ENCODE measurements at places on chromosomes 4 and X. TPM values are rescaled to one million over a fixed set of nuclear protein-coding genes. Genes with fewer than 3 reads are reported as not detected.

CXorf38 gene
- 4.8 TPM for total RNA-seq

KIT gene
- total RNA-seq = 1.6 TPM

LRP2BP gene
- total RNA-seq = 2.6 TPM

CDX4 gene
- not detected for total RNA-seq

TEX13C gene
- total RNA-seq = not detected

PROM1 gene
- 2.1 TPM for total RNA-seq

SAGE1 gene
- total RNA-seq = not detected

CTAG1A gene
- total RNA-seq = not detected

CLDN34 gene
- total RNA-seq = not detected

FAM9A gene
- not detected for total RNA-seq

AWAT2 gene
- not detected for total RNA-seq

CPLX1 gene
- 4.3 TPM for total RNA-seq

XKRX gene
- not detected for total RNA-seq

ENAM gene
- 3.8 TPM for total RNA-seq

NUDT10 gene
- 0.13 TPM for total RNA-seq

- no peak for DNase-seq
Observed at GRCh38 chrX:1153940-1154339, 58.5 kb downstream of the CRLF2 start.

GRCh38 chr4:31918891-31919290 is 1198.7 kb downstream of the PCDH7 start:
- no peak for DNase-seq

- no peak for DNase-seq
Observed at GRCh38 chrX:45267007-45267406, 66.3 kb upstream of the DIPK2B start.

GRCh38 chrX:119757979-119758730 is at the start of gene SOWAHD:
SOWAHD (plus strand) TSS chrX:119758588; CDS start chrX:119758668, 80 bp downstream.
- peak; percentile 63 for DNase-seq

- no peak for DNase-seq
Observed at GRCh38 chr4:173464481-173464880, 65.5 kb downstream of the HAND2 start.

DNA sequence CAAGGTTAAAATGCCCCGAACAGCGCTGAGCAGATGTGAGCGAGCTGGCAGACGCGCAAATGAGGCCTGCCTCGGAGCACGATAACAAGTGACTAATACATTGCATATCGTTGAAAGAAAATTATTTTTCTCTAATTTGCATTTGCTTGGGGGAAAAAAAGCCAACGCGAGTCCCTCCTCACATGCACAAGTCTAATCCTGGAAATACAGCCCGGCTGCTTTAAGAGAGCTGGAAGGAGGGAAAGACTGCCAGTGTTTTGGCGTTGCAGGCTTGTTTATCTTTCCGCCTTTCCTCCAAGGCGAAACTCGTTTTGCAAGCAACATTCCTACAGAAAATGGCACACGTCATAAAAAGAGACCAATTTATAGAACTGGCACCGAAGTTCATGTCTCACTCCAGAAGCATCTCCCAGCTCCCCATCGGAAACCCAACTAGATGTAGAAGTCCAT is 12.6 kb downstream of the BCOR start:
- DNase-seq = no peak

DNA sequence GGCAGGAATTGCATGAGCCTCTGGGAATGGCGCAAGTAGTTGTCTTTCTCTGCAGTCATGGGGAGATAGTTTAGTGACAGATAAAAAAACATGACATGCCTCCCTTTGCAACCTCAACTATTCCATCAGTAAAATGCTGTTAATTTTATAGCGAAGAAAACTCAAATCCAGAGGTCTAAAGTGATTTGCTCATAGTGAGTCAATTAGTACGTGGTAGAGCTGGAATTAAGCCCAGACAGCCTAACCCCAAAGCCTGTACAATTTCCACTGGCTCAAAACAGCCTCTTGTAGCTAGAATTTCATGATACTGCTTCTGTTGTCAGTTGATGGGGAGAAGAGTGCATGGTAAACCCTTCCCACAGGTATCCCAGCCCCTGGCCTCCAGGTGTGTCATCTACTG is 81.3 kb upstream of the TRPC5 start:
- no peak for DNase-seq

GRCh38 chr4:38034986-38035882 is 75.0 kb downstream of the PTTG2 start:
- no peak for DNase-seq

DNA sequence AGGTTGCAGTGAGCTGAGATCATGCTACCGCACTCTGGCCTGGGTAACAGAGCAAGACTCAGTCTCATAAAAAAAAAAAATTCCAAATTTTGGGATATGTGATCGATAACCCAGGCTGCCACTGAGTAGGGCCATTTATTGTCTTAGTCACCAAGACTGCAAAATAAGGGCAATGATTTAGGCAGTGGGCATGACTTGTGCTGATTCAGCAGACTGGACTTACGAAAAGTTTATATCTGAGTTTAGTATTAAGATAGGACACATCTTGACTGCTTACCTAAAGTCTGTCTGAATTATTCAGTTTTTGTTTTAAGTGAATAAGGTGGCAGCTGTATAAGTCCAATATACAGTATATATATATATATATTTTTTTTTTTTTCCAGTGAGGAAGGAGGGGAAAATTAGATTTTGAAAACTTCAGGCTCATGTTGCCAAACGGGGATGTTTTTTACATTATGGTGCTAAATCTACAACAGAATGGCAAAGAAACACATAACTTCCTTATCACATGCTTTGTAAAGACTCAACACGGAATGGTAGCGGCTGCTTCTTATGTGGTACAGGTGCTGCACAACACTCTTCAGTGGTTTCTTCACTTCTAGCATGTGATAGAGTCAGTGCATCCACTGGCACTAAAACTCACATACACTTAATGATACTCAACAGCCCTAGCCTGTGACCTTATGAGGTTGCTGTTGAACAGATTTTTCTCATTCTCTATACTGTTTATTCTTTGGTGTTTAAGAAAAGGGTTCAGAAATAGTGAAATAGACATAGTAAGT is 6.5 kb downstream of the TEX13D start:
- no peak for DNase-seq

DNA sequence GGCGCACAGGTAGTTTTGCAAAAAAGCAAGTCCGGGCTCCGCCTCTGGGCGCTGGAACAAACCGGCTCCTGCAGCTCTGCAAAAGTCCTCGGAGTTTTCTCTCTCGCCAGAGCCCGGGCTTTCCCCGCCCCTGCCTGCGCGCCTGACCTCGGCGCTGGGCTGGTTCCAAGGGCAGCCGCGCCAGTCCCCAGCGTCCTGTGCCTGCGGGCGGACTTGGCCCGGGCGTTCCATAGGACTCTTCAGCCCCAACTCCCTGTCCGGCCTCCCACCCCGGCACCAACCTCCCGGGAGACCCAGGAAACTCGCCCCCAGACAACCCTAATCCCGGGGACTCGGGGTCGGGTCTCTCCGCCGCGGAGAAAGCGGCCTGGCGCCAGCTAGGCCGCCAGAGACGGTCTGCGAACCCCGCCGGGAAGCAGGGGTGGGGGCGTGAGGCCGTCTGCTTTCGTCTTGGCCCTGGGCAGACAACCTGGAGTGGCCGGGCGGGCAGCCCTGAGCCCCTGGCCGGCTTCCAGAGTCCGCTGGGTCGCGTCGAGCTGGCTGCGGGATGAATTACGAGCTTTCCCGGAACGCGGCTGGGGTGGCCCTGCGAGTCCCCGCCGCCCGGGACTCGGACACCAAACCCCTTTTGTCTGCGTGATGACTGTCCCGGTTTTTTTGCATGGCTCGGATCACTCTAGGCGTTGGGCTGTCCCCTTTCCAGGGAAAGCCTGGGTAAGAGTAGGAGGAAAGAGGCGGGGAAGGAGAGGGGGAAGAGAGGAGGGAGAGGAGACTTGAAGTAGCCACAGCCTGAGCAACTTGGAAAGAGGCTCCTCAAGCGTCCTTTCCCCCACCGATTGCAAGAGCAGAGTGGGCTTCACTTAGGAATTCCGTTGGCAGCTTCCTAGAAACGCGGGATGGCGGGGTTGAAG is 916 bp downstream of the MXRA5 start:
- DNase-seq = peak; percentile 66

DNA sequence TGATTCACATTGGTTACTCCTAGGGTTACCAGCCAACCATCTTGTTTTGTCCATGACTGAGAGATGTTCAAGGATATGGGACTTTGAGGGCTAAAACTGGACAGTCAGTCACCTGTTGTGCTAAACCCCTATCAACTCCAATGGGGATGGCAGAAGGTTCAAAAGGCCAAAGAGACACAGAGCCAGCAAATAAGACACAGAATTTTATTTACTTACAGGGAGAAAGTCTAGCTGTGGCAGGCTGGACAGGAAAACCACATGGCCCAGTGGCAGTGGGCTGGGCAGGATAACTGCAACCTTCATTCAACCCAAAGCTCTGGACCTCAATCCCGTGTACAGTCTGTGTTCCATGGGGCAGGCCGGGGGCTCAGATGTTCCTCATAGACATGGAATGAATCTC is 326.7 kb upstream of the RPS6KA3 start:
- DNase-seq = no peak

GRCh38 chrX:84216881-84217280 is 28.9 kb upstream of the RPS6KA6 start:
- no peak for DNase-seq

- no peak for DNase-seq
Observed at GRCh38 chr4:69484011-69484410, 11.7 kb downstream of the UGT2B4 start.

DNA sequence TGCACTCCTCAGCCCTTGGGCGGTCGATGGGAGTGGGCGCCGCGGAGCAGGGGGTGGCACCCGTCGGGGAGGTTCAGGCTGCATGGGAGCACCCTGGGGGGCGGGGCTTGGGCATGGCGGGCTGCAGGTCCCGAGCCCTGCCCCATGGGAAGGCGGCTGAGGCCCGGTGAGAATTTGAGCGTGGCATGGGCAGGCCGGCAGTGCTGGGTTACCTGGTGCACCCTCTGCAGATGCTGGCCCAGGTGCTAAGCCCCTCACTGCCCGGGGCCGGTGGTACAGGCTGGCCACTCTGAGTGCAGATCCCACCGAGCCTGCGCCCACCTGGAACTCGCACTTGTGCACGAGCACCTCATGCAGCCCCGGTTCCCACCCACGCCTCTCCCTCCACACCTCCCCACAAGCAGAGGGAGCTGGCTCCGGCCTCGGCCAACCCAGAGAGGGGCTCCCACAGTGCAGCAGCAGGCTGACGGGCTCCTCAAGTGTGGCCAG is 556.3 kb downstream of the GALNTL6 start:
- no peak for DNase-seq

- DNase-seq = no peak
Observed at GRCh38 chrX:17682259-17682658, 55.0 kb upstream of the SCML1 start.

DNA sequence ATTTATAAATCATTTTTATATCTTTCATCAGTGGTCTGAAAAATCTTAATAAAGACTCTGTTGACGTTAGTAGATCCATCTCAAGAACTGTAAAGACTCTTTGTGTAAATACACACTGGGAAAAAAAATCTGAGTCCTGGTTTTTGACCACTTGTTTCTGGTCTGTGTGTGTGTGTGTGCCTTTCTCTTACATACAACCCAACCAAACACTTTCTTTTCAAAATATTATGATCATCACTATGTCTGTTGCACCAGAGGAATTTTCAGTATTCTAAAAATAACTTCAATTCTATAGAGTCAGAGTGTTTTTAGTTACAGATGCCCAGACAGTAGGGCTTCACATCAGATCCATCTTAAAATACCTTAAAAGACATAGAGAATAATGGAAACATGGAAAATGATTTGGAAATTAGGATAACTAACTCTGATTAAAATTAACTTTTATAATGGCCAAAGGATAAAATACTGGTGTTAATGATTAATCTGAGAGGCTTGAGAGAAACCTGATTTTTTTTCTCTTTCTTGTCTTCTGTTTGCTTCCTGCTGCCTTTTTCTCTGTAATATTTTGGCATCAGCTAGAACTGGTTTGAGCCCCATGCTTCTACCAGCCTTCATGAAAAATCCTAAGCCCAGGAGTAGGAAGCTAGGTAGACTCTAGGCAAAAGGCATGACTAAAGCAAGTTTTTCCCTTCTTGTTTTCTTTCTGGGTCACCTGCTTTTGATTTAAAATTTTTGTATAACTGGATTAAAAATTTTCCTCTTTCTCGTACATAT is 99.7 kb downstream of the ATXN3L start:
- no peak for DNase-seq

DNA sequence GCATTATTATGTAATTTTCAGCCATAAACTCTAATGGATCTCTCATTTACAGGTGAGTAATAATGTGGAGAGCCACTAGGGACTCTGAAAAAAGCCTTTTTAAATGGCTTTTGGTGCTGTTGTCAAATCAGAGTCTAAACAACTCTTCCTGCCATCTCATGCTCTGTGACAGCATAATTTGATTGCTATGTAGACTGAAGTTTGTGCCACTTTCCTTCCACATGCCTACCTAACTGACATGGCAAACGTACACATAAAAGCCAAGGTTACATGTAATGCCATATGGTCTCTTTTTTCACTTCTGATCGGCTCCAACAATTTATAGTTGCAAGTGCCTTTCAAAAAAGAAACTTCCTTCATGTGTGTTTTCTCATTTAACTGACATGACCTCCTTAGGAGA is 94.3 kb downstream of the SH2D1A start:
- no peak for DNase-seq

DNA sequence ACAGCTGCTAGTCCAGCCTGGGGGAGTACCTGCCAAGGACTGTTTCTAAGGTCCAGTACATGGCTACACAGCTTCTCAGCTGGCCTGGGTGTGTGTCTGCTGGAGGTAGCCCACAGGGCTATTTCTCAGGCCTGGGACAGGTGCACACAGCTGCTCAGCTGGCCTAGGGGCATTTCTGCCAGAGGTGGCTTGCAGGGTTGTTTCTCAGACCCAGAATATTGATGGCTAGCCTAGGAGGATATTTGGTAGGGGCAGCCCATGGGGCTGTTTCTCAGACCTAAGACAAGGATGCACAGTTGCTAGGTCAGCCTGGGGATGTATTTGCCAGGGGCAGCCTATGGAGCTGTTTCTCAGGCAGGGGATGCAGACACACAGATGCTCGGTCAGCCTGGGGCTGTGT is 29.4 kb downstream of the RAB28 start:
- no peak for DNase-seq

GRCh38 chrX:108020631-108021030 is 24.2 kb upstream of the VSIG1 start:
- no peak for DNase-seq

DNA sequence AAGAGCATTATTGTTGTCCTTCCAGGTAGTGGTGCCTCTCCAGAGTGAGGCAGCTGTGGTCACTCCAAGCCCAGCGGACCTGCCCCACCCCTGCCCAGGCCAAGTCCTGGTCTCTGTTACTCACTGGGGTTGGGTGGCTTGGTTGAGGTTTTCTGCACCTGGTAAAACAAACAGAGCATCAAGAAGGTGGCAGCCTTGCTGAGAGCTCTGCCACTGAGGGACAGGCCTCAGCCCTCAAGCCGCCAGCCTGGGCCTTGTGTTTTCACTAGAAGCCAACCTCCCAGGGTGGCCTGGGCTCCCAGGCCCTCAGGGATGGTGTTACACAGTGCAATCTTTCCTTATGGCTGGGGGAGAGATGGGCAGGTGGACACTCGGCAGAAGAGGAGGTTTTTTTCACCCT is 182.7 kb downstream of the BCOR start:
- DNase-seq = no peak

- DNase-seq = no peak
Observed at GRCh38 chr4:3329887-3330286, 37.1 kb downstream of the RGS12 start.

Data from Right ventricle myocardium superior (tissue), 1 donor.